ENCODE measurements at places on chromosomes 4 and X.

DNA sequence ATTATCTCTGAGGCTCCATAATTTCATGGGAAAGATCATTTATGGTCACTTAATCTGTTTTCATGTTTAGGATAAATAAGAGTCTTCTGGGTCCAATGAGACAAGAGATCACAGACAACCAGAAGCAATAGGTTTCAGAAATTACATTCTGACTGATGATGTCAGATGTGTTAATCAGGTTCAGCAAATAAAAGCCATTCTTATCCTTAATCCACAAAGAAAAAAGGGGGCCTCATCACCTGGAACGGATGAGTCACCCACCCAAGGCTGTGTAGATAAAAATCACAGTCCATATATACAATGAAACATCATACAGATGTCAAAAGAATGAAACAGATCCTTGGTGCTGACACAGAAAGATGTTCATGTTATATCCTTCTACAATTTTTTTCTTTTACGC, 36.6 kb downstream of the SYTL4 start:
- DNase-seq: no peak

DNA sequence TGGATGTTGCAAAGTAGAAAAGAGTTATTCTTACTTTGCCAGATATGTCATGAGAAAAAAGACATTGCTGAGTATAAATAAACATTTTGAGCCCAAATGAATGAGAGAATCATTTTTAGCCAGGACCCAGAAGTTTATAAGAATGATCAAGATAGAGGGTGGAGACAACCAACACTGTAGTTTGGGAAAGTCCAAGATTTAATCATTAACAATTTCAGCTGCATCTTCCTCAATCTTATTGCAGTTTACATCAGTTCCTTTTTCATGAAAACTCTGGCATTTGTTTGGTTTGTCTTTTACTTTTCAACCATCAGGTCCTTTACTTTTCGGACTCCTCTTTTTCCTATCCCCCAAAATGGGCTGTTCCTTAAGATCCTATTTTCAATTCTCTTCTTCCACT, 645.9 kb downstream of the ANKRD50 start:
- DNase-seq: no peak

GRCh38 chr4:86031927-86032326, 327.9 kb downstream of the MAPK10 start:
- no peak for DNase-seq

DNA sequence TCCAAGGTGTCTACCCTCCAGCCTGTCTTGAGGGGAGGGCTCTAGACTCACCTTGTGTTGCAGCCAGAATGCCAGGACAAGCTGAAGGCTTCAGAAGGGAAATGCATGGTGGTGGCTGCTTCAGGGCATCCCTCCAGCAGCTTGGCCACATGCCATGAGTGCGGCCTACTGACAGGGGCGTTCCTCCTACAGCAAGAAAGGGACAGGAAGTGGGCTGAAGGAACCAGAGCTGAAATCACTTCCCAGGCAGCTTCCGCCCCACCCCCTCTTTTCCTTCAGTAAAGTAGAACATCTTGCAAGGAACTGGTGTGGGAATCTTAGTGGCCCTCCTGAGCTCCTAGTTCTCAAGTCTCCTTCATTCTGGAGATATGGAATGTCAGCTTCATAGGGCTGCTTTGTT, 167.5 kb upstream of the DGKK start:
- no peak for DNase-seq

- no peak for DNase-seq
These were observed 4.3 kb downstream of the EPHA5 start for GRCh38 chr4:65665771-65666523.

- no peak for DNase-seq
These were observed 202.8 kb upstream of the SMIM31 start for GRCh38 chr4:164550989-164551712.

GRCh38 chr4:151652841-151653547, 107.8 kb downstream of the GATB start:
- DNase-seq: no peak

GRCh38 chr4:141352909-141353525, 132.3 kb downstream of the ZNF330 start:
- no peak for DNase-seq

GRCh38 chr4:56253666-56254305, 133.5 kb downstream of the AASDH start:
- no peak for DNase-seq

DNA sequence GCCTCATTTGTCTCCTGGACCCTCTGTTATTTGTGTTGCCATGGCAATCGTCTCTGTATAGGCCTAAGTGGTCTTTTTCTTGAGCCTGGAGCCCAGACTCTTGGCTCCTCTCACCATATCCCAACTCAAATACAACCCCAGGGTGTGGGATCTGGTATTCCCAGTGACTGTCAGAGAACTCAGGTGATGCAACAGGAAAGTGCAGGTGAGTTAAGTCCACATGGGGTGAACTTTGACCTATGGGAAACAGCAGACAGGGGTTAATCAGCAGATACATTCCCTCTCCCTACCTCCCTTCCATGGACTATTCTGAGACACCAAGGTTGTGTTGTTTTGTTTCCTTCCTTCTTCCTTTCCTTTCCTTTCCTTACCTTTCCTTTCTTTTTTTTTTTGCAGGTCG, 130.9 kb upstream of the RPS6KA3 start:
- DNase-seq: no peak

DNA sequence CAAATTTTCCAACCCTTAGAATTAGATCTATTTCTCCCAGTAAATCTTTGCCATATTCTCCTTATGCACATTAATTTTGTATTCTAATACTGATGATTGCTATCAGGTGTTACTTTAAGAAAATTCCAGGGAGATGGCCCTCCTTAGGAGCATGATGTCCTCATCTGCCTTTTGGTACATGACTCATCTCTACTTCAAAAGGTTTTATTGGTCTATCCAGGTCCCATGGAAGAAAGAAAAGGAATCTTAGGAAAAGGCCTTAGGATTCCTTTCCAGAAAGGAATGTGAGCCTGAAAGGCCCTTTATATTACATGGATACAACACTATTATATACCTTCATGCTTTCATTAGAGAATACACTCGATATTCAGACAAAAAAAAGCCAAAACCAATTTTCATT, 968.2 kb downstream of the STIM2 start:
- DNase-seq: no peak

DNA sequence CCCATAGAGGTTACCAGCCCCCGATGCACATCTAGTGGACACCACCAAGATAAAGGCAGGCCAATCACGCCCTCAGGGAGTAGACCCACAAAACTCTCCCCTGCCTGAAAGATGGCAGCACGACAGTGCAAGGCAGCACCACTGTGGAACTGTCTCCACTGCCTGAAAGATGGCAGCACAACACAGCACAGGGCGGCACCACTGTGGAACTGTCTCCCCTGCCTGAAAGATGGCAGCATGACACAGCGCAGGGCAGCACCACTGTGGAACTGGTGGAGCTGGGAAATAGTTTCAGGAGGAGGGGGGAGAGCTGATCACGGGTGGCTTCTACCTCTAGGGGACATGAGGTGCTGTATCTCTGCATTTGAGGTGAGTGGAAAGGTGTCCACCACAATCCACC, 340.4 kb upstream of the FRG1 start:
- no peak for DNase-seq

GRCh38 chr4:9933956-9934355, 87.3 kb downstream of the SLC2A9 start:
- no peak for DNase-seq

GRCh38 chrX:7689791-7690412, 153.1 kb upstream of the VCX start:
- no peak for DNase-seq

DNA sequence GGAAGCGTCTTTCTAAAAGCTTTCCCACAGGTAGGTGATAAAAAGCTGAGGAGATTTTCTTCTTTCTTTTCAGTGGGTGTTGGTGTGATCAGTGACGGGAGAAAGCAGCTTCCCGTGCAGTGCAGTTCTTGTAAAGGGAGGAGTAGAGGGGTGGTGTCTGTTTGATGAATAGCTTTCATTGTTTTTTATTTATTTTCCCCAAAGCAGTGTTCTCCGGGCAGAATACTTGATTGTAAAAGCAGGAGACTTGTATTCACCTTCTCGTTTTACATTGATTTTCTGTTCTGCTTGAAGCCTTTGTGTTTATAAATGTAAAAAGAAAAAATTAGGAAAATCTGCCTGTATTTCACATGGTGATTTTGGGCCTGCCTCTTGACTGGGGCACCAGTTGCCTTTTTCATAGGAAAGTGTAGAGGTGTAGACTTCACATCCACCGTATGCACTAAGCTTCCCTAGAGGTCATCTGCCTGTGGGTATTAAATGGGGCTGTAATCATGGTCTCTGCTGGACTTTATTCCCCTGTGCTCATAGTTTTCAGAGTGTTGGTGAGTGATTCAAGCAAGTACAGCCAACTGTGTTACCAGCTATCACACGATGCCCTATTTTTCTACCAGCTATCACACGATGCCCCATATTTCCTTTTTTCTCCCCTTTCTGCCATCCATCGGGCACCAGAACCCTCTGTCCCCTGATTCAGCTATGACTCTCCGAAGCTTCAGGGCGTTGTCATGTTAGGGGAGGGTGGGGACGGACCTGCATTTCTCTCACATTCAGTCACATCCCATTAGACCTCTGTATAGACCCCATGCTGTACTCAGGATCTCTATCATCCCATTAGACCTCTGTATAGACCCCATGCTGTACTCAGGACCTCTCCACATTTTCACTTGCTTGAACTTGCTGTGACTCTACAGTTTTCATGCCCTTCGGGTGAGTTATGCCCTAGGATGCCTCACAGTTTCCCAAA, 526.5 kb downstream of the TRIML1 start:
- no peak for DNase-seq

DNA sequence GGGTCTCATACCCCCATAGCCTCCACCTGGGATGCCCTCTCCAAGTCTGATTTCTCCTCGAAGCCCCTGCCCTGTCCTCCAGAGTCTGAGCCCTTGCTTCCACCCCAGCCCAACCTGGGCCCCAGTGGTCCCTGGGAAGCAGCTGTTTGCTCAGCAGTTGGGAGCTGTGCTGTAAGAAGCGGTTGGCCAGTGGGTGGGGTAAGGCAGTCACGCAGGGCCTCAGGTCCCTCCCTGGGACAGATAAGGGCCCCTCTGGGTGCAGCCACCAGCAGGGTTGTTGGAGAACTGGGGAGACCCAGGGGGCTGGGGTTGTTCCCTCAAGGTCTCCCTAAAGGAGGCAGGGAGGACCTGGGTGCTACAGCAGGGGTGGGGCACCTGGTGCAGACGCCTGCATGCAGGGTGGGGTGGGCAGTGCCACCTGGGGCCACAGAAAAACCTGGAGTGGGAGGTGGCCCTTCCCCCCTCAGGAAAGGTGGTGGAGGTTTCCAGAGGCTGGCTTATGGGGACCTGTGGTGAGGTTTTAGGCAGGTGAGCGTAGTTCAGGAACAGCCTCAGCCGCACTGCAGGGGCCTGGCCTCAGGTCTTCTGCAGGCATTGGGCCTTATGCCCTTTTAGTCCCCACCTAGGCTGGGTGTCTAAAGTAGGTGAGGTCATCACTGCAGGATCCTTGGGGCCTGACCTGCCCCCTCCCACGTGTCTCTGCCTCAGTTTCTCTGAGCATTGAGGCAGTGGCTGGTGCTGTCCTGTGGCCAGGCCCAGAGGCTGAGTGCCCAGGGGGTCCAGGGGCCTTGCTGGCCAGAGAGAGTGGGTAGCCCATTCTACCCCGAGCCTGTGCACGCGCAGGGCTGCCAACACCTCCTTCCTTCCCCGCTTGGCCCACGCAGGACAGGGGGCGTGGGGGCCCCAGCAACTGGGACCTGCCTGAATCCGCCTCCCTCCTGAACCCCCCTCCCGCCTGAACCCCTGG, 3.1 kb upstream of the SLC26A1 start:
- DNase-seq: no peak

DNA sequence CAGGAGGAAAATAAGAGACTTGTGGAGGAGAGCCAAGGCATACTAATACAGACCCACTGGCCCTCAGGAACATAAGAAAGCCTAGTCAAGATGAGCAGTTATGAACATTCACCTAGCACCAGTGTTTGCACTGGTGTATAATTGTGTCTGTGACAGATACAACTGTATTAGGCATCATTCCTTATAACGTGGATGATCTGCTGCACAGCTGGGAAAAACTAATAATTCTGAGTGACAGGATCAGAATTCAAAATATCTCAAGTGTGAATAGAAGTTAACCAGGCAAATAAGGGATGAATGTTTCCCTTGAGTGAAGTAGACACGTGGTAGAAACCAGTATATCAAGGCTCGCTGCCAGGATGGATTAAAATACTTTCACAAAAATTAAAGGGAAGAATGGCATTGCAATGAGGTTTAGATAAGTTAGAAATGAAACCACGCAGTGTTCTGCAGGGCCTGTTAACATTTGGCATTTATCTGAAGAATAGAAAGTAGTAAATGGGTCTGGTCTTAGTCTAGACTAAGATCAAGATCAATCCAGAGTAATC, 325.9 kb downstream of the EPHA5 start:
- no peak for DNase-seq

DNA sequence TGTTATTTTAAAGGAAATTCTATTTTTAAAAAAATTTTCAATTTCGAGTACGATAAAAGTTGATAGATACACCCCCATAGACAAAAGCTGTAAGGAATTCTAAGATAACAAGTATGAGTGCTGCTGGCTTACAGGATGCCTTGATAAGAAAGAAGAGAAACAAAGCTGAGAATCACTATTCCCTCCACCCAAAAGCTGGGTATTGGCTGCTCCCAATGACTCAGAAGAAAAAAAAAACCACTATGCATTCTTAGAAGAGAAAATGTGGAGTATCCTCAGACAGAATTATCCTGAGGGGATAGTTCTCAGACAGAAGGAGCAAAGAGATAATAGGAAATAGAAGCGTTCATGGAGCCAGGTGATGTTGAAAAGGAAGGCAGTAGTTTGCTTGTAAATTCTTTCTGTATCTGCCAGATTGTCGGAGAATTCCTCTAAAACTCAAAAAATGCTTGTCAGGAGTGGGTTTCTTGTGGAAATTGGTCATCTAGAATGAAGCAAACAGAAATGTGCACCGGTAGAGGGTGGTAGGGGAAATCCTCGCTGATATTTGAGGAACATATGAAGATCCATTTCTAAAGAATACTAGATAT, 217.5 kb upstream of the ADAMTS3 start:
- no peak for DNase-seq

GRCh38 chr4:83361416-83362103, 26.9 kb upstream of the HPSE start:
- no peak for DNase-seq

- no peak for DNase-seq
These were observed 58.4 kb upstream of the SLIT2 start for GRCh38 chr4:20193141-20193936.

GRCh38 chr4:98617358-98618047, 40.9 kb downstream of the TSPAN5 start:
- no peak for DNase-seq

- DNase-seq: no peak
These were observed 96.4 kb downstream of the EMCN start for GRCh38 chr4:100421361-100421978.

GRCh38 chrX:20418379-20419150, 151.9 kb upstream of the RPS6KA3 start:
- no peak for DNase-seq

GRCh38 chrX:17643528-17643927, 93.8 kb upstream of the SCML1 start:
- no peak for DNase-seq

- DNase-seq: no peak
These were observed 130.9 kb downstream of the RELL1 start for GRCh38 chr4:37555322-37555721.

All from activated T-helper 9 cell treated with anti-CD3 and anti-CD28 coated beads, Interleukin-2, amount 50 U/mL, for 16 hours (primary cell).